ENCODE measurements at places on chromosomes 5 and 9.

DNA sequence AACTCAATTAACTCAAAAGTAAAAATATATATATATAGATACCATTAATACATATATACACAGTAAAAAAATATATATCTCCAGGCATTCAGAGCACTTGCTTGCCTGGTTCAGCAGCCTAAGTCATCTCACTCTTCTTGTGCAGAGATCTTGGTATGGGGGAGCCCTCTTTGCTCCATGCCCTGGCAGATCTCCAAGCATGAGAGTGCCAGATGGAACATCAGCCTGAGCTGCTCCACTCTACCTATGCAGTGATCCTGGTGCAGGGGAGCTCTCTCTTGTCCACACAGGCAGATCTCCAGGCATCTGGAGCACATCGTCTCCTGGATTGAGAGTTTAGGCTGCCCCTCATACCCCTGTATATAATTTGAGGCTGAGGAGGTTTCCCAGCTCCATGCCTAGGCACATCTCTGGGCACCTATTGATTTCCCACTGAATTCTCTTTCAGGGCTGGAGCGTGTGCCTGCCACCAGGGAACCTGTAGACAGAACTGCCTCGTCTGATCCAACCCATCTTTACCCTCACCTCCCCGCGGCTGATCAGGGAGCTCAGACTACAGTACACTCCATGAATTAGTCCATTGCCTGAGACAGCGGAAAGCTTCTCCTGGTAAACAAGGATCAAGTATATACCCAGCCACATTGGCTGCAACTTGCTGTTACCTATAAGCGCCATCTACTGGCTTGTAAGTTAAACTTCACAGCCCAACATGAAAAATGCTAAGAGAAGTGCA, 342.4 kb upstream of the GRIA1 start:
- DNase-seq, result no peak

- no peak for DNase-seq
Observed at GRCh38 chr9:135515083-135515951, 5.9 kb upstream of the LCN1 start.

GRCh38 chr9:129100383-129101169, 10.0 kb downstream of the CRAT start:
- no peak for DNase-seq

DNA sequence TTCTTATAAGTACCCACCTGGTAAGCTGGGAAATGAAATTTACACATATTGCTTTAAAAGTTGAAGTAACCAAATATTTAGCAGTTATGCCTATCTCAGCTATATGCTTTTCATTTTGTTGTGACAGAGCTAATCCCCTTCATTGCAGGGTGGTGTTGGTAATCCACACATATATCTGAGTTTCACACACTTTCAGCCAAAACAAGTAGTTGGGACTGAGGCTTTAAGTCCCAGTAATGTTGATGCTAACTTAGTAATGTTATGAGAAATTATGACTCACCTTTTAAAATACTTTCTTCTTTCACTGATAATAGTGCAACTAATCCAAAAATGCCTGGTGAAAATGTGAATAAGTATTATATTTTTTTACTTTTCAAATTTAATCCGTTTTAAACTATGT, 19.2 kb upstream of the RICTOR start:
- DNase-seq, result no peak

- no peak for DNase-seq
Observed at GRCh38 chr9:15843931-15844330, 291.1 kb downstream of the CCDC171 start.

GRCh38 chr9:31573561-31573960, 810.9 kb upstream of the ACO1 start:
- DNase-seq, result no peak

DNA sequence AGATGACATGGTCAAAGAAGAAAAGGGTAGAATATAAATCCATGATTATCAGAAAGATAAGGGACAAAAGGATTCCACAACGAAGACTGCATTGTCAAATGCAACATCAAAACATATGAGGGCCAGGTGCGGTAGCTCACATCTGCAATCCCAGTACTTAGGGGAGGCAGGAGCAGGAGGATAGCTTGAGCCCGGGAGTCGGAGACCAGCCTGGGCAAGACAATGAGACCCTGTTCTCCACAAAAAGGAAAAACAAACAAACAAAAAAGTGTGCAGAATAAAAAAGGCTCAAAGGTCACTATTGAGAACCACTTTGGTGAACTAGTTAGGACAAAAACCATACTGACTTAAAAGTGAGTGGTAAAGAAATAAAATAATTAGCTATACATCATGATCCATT, 60.2 kb upstream of the NR5A1 start:
- no peak for DNase-seq

GRCh38 chr9:92820964-92821363, 56.3 kb upstream of the BICD2 start:
- DNase-seq, result no peak

DNA sequence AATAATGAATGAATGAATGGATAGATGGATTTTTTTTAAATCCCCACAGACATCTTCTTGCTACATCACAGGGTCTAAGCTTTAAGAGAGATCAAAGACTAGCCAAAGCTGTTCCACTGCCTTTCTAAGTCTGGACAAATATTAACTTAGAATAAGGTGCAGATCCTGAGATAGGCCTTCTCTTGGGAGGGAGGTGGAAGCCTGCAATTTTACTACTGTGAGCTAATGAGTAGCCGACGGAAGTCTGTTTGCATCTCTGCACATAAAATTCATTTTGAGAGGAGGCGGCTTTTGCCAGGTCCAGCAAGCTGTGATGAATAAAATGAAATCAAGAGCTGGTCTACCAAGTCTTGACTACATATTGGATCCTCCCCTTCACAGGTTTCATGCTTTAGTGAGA, 484.9 kb downstream of the TMEM38B start:
- DNase-seq, result no peak

DNA sequence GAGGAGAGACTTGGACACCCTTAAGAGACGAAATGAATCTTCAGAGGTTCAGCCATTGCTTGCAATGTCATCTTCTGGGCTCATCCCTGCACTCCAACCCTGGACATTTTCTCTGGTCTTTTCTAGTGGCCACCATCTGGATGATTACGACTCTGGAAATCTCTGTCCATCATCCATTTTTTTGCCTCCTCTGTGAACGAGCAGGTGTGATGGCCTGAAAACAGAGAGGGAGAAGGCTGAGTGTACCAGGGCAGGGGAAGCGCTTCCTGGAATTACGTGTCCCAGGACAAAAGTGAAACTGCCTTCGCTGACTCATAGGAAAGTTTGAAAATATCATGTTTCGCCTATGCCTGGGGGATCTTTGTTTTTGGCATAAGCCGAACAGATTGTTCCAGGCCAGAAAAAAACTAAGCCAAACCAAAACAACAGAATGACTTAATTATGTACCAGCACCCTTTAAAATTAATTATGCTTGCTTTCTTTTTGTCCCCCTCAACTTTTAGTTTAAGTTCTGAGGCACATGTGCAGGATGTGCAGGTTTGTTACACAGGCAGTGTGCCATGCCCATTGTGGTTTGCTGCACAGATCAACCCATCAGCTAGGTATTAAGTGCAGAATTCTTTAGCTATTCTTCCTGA, 31.9 kb downstream of the ANKRD33B start:
- no peak for DNase-seq

DNA sequence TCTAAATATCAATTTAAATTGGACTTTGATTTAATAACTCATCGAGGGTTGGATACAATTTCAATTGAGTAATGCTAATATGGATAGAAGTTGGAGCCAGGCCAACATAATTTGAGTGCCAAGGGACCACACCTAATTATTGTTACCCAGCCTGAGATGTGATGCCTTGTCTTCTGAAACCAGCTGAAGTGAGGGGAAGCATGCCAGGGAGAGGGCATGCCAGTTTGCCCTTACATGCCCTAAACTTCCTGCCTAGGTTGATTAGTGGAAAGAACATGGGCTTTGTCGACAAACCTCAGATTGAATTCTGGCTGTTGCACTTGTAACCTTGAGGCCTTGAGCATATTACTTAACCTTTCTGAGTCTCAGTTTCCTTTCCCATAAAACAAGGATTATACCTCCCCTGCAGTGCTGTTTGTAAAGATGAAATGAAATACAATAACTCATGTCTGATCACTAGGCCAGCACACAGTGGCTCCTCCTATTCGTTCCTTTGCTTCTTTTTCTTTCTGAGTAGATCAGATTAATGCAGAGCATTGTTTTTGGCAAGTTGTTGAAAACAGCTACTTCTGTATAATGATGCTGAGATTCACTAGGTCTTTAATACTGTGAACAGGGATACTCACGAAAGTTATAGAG, 412.8 kb downstream of the TLE4 start:
- no peak for DNase-seq

GRCh38 chr9:97565262-97565661, 63.8 kb downstream of the TMOD1 start:
- DNase-seq, result no peak

- DNase-seq, result no peak
Observed at GRCh38 chr5:67431191-67431590, 234.6 kb upstream of the CD180 start.

GRCh38 chr5:107253246-107253645, 417.5 kb downstream of the EFNA5 start:
- DNase-seq, result no peak

GRCh38 chr5:126383246-126383645, 40.0 kb upstream of the GRAMD2B start:
- no peak for DNase-seq

GRCh38 chr5:137231540-137231939, 267.6 kb downstream of the SPOCK1 start:
- no peak for DNase-seq

DNA sequence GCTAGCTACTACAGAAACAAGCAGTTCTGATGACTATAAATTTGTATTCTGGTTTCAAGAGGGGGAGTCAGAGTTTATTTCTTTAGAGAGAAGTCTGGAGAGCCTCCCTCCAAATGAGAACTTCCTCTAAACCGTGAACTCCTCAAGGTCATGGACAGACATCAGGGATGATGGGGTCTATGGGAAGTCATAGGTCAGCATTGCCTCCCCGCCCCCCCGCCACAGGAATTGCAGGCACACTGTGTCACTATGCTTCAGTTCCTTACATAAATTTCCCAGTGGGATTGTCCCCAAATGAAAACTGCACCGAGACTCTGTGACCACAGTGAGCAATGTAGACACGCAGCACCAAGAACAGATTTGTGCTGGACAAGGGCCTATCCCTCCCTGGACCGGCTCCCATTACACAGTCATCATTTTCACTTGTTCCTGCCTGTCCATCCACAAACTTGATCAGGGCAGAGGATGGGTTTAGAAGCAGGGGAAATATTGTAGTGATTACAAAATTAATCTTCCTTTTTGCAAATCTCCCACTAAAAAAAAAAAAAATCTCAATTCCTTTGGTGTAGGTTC, 300.3 kb downstream of the EFNA5 start:
- no peak for DNase-seq

DNA sequence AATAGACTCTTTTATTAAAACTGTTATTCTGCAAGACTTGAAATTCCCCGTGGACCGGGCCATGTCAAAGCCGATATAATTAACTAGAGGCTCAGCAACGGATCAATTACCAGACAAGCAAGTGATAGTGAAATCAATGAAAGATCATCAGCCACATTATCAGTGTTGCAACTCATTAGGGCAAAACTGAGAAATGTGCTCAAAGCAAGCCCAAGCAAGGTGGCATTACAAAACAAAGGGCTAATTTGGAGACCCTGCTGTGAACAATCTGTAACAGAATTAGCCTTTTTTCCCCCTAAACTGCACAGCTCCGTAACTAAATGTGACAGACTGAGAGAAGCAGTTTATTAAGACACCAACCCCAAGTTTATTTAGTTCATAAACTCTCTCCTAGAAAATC, 140.3 kb downstream of the BNC2 start:
- DNase-seq, result no peak

- DNase-seq, result no peak
Observed at GRCh38 chr9:18692268-18692667, 218.3 kb downstream of the ADAMTSL1 start.

DNA sequence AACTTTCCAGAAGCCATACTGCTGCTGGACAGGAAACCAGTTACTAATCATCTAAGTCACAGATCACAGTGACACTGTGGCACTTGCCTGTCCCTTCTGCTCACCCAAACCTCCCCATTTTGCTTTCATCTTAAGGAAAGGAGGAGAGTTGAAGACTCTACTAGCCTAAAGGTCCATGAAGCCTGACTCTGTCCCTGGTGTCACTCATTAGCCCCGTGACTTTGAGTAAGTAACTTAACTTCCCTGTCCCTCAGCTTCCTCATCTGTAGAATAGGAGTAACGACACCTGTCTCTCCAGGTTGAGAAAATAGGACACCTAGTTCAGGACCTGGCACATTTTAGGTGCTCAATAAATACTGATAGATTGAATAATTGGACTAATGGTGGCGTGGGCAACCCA, 536 bp upstream of the SLC6A7 start:
- DNase-seq, result no peak

DNA sequence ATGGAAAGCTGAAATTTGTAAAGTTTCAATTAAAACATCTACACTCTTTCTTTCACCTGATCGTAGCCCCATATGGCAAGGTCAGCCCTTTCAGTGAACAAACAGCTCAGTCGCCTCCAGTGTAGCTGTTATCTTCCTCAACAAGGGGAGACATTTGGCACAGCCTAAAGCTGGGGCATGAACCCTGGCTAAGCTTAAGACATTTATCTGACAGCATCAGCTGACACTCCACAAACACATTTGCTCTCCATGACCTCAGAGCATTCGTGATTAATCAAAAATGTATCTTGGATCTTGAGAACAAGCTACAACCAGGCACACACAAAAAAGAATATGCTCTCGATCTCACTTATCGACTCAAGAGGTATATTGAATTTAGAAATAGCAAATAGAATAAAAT, 67.3 kb downstream of the POU5F2 start:
- DNase-seq, result no peak

- no peak for DNase-seq
Observed at GRCh38 chr5:56545016-56545415, 270.3 kb upstream of the MAP3K1 start.

GRCh38 chr9:138105123-138105415, 227.5 kb downstream of the CACNA1B start:
- DNase-seq, result no peak

DNA sequence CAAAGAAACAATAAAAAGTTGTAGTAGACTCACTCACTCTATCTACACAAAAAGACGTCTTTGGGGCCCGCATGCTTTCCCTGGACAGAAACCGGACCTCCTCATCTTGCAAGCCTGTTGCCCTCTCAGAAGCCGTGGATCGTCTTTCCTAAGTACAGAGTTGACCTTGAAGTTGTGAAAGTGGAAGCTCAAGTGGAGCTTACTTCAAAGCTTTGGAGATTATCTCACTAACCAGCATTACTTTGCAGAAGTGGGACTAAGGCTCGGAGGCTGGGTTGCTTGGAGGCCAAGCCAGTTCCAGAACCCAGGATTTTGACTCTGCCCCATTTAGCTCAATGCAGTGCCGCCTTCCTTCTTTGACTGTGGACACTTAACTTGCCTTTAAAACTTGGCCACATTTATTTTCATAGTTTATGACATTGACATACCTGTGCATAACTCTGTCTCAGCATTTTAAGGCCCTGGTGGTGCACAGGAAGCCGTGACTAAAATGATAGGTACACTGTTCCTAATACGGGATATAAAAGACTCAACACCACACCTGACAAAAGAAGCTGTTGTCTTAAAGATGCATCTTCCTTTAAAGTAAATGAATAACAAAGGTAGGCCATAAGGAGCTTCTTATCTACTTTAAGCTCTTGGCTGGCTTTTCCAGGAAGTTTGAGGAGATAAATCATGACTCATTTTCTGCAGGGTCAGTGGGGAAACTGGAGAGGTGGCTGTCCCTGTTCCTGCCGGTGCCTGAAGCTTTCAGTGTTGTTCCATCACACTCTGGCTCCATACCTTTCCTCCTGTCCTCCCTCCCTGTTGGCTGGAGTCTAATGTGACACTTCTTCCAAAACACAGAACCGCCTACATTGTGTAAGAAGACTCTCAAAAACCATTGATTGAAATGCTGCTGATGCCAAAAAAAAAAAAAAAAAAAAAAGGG, 10.7 kb downstream of the SLC25A25 start:
- DNase-seq, result no peak
